Right atrium auricular region (tissue), 2 donors: ENCODE measurements at places on chromosomes 12 and 14. TPM values are rescaled to one million over a fixed set of nuclear protein-coding genes. Genes with fewer than 3 reads are reported as not detected.
A peak's percentile ranks its signal among the peaks of the same experiment; 100 is the strongest.

SLC8A3 gene
- 1.4 TPM for total RNA-seq

C12orf60 gene
- 1.1 TPM for total RNA-seq

DNA sequence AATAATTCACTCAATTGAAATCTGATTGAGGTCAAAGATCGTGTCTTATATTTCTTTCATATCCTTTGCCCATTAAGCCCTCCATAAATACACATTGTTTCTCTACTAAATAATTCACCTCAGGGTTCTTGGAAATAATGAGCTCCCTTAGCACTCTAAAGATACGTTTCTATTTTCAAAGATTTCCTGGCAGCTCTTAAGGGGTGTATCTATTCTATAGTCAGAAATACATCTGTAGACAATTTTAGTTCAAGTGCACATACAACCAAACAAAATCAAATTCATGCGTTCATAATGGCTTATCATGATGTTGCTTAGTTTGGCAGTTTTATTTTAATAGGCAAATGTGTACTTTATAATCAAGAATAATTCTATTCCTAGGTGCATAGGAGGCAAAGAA, 361.1 kb upstream of the DDHD1 start:
- DNase-seq: no peak
- H3K36me3 ChIP-seq: no peaks in the 10 kb centered on the region
- H3K27ac ChIP-seq: no peak overlapping the region
- H3K4me1 ChIP-seq: no peaks in the 10 kb centered on the region

- H3K27me3 ChIP-seq: no peaks in the 10 kb centered on the region
- H3K36me3 ChIP-seq: no peaks in the 10 kb centered on the region
- peak overlapping the region; percentile 69 for H3K4me3 ChIP-seq
- H3K4me1 ChIP-seq: no peaks in the 10 kb centered on the region
- DNase-seq: no peak
- peak overlapping the region; percentile 79 for H3K27ac ChIP-seq
Measured at GRCh38 chr14:92513966-92514843, 624 bp downstream of the RIN3 start.

DNA sequence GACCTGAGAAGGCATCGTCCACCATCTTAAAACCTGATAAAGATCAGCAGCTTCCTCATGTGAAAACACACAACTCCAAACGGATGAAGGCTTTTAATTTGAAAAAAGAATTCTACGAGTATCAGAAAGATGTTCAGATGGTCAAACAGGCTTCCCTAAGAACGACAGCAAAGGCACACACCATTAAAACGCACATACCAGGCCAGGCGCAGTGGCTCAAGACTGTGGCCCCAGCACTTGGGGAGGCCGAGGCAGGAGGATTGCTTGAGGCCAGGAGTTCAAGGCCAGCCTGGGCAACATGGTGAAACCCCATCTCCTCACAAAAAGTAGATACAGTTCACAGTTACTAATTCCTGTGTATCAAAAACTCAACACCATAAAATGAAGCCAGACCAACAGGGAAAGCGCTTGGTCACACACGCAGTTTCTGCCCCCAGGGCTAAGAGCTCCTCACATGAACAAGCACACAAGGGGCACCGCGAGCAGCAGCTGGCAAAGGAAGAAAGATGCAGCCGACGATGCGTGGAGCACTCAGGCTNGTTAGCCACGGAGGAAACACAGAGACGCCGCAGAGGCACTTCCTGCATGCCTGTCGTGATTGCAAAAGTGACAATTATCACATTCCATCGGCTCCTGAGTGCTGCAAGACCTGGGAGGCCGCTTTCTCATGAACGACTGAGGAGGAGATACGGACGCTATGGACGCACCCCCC, 78.0 kb downstream of the NOC4L start:
- no peaks in the 10 kb centered on the region for H3K36me3 ChIP-seq
- H3K4me1 ChIP-seq: no peaks in the 10 kb centered on the region
- no peaks in the 10 kb centered on the region for H3K27me3 ChIP-seq
- no peak overlapping the region for H3K4me3 ChIP-seq

DNA sequence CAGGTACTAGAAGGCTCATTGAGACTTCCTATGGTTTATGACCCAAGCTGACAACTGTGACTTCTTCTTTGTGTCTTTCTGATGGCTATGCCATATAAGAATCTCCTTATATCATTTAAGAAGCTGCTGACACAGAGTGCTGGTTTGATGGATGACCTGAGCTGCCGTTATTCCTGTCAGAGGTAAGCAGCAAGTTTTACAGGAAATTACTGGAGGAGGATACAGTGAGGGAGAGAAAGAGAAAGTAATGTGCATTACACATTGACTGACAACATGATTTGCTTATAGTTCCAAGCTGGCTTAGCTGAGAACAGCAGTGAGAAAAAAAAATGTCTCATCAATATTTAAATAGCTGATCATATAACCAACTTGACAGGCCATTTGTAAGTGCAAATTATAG, 981.4 kb downstream of the FSCB start:
- H3K27ac ChIP-seq: no peak overlapping the region
- H3K4me3 ChIP-seq: no peak overlapping the region
- H3K27me3 ChIP-seq: no peaks in the 10 kb centered on the region
- no peaks in the 10 kb centered on the region for H3K4me1 ChIP-seq
